Activated CD4-positive, alpha-beta T cell treated with anti-CD3 and anti-CD28 coated beads, Interleukin-2, amount 10 ng/mL, durations not matched to agents 7 days and 5 days (primary cell): ENCODE measurements at places on chromosomes 4 and X.

- no peak for DNase-seq
Measured at GRCh38 chrX:126552313-126553022, at the start of gene DCAF12L1. Gene DCAF12L1, minus strand, starts transcription at chrX:126552814. Its CDS starts 206 bp downstream, at chrX:126552608.

- no peak for DNase-seq
Measured at GRCh38 chr4:114200026-114200425, 220.6 kb upstream of the ARSJ start.

GRCh38 chrX:338281-338835 is 19.8 kb upstream of the GTPBP6 start:
- DNase-seq = no peak

DNA sequence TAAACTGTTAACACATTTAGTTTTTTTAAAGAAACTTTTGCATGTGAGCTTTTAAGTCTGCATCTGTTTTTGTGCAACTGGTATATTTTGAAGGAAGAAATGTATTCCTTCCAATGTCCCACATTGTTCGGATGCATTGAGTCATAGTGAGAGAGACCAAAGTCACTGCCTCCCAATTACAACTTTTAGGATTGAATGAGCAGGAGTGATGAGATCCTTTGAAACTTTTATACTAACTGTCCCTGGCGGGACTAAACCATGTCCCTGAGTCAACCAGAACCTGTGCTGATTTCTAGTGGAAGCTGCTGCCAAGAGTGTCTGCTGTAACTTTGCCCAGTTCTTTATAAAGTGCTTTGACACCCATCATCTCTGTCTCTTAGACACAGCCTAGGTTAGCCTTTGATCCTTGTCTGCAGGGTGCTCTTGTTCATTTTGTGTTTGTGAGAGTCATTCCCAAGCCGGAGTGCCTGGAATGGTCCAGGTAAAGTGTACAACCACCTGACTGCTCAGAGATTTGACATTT is 122.7 kb downstream of the ZNF518B start:
- DNase-seq = no peak

GRCh38 chrX:2536974-2537373 is 36.2 kb upstream of the DHRSX start:
- no peak for DNase-seq

GRCh38 chr4:171308661-171309060 is 504.5 kb upstream of the GALNTL6 start:
- no peak for DNase-seq

DNA sequence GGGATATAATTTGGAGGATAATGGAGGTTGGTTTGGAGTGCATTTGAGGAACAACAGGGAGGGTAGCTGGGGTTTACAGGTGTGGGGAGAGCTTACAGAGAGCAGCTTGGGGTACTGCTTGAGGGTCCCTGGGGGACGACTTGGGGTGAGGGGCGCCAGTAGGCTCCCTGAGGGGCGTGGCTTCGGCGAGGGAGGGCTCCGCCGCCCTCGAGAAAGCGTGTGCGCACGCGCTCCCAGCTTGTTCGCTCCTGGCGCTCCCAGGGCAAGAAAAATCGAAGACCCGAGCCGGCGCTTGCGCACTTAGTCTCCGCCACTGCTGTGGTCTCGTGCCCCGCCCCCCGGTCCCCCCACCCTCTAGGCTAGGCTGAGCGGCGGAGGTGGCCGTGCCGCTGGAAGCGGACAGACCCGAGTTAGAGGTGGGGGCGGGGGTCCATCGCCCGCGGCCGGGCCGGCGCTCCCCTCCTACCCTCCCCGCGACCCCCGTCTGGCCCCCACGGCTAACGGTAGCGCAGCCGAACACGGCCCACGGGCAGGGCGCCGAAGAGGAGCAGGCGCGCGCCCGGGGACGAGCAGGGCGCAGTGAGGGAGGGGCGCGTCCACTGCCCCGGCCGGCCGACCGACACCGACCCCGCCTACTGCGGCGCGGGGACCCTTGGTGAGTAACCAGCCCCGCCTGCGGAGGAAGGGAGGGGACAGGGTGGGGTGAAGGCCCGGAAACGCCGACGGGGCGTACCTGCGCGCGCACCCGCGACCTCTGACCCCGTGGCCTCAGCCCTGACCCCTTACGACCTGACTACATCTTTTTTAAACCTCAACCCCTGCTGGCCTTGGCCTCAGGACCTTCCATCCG is 5.4 kb upstream of the CCDC120 start:
- DNase-seq = peak; percentile 63
